ENCODE measurements at places on chromosomes 11 and 22.

DNA sequence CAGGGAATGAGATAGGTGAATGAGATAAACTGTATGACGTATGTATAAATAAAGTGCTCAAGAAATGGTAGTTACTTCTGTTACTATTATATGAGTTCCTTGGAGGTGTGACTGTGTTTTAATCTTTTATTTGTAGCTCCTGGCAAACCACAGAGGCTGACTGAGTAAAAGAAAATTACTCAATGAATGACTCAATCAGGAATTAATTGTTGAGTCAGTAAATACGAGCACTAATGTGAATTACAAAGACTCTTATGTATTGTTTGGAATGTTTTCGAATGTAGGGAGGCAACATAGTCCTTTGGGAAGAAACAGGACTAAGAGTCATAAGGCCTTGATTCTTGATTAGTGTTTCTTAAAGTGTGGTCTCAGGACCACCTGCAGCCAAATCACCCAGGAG is 51.1 kb upstream of the BLID start:
- no peak for DNase-seq

DNA sequence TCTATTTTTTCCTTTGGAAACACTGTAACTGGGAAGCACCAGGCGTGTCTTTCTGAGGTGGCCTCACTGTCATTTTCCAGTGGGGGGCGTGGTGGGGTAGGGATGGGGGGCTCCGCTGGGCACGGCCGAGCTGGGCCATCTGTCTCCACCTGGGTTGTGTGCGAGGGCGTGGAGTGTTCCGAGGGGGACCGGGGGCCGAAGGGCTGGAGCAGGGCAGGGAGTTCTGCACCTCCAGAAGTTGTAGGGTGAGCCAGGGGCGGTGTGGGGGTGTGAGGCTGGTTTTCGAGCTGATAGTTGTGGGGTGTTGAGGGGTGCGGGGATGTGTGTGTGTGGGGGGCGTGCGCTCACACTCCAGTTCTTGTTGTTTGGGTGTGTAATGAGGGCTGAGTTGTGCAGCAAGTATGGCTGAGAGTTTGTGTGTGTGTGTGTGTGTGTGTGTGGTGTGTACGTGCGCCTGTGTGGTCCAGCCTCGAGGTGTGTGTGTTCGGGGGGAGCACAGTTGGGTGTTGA is 10.8 kb downstream of the YPEL4 start:
- DNase-seq, result no peak

GRCh38 chr11:69642549-69642912 is 1.6 kb downstream of the CCND1 start:
- DNase-seq, result no peak

DNA sequence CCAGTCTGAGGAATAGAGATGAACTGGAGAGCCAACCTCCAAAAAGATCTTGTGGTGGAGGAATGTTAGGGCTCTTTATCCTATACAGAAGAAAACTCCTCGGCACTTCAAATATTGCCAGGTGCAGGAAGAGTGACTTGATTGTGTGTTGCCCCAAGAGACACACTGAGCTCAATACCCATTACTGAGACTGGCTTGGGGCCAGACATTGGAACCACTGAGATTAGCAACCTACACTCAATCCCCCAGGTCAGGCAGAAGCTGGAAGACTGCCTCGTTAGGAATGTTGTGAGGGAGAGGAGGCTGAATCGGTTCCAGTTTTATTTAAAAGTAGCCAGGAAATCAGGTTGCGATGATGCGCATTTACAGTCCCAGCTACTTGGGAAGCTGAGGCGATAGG is 2.4 kb upstream of the SGSM3 start:
- DNase-seq, result no peak

- no peak for DNase-seq
Observed at GRCh38 chr11:57652662-57653061, 3.0 kb upstream of the YPEL4 start.

- no peak for DNase-seq
Observed at GRCh38 chr22:37199760-37200108, 11.7 kb upstream of the C1QTNF6 start.

DNA sequence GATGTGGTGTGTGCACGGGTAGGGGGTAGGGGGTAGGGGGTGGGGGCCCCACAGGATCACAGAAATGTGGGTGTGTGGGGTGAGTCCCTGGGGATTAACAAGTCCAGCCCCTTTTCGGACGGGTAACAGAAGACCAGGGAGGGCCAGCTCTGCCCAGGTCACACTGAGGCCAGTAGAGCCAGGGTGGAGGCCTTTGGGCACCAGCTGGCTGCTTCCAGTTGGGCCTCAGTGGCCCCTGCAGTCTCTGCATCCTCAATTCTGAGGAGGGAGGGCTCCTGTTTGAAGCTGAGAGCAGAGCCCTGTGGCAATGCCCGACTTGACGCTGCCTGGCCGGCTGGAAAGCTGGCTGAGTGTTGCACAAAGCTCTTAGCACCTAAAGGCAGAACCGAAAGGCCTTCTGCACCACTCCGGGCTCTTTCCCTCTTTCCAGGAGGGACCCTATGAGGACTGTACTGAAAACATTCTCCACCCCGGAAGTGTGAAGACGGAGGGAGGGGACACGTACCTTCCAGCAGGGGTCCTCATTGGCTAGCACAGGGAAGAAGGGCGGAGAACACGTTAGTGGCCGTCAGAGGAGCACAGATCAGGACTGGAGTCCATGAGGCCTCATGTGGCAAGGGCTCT is 120.4 kb downstream of the PHF21B start:
- no peak for DNase-seq

- DNase-seq, result no peak
Observed at GRCh38 chr11:2258501-2259465, 11.6 kb downstream of the ASCL2 start.

DNA sequence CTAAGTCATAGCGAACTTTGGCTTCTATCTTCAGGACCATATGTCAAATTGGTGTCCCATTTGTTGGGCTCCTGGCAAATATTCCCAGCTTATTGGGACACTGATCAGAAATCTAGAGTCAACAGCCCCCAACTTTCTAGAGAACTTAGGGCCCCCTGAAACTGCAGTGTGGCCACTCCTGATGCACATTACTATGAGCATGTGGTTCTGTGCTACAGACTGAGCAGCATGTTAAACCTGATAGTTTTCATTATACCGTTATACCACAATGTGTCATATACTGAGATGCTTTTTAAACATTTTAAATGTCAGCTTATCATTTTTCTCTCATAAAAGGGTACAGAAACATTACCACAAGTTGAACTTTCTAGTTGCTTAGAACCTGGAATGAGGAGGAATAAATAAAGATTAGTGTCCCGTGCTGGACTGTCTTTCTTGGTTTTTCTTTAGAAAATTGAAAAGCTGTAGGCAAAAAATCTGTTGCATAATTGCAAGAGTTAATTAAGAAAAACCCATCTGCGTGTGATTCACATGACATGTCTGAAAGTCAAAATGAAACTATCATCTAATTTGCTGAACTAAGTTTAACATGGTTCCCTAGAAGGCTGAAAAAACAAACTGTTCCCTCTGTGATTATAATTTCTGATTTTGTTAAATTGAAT is 16.4 kb upstream of the CTSC start:
- DNase-seq, result no peak

GRCh38 chr22:29879753-29880152 is 3.2 kb upstream of the MTMR3 start:
- DNase-seq, result peak; percentile 8

GRCh38 chr11:80168796-80169195 is 728.0 kb upstream of the TENM4 start:
- no peak for DNase-seq

GRCh38 chr11:96211436-96211835 is 131.6 kb downstream of the MAML2 start:
- DNase-seq, result no peak

GRCh38 chr11:50412832-50413231 is 380.2 kb downstream of the OR4C45 start:
- no peak for DNase-seq

GRCh38 chr11:66287889-66288670 is 863 bp downstream of the YIF1A start:
- no peak for DNase-seq

DNA sequence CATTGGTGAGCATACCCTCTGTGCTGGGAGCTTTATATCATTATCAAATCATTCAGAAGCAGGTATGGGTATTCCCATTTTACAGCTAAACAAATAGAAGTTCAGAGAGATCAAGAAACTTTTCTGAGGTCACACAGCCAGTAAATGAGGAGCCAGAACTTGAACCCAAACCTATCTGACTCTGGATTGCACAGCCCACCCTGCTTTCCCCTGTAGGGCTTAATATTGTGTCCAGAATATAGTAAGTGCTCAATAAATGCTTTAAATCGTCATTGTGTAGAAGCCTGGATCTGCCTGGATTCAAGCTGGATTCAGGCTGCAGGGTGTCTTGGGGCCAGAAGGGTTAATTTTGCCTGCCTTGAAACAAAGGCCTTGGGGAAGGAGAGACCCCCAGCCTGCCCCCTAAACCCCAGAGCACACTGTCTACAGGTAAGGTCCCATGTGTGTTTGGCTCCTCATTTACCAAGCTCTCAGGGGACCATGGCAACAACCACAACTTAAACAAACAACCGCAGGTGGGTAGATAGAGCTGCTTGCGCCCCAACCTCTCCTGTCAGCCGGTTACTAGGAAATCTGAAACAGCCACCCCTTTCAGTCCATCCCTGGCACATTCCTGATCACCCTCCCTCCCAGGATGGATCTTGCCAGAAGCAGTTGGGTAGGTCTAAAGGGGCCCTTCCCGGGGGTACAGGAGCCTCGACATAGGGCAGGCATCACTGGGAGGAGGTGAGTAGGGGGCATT is 3.0 kb upstream of the SEC14L3 start:
- DNase-seq, result no peak

All from HTR-8/SVneo (cell line).